Cardiac fibroblast (primary cell): ENCODE measurements at places on chromosomes 4 and X.

DNA sequence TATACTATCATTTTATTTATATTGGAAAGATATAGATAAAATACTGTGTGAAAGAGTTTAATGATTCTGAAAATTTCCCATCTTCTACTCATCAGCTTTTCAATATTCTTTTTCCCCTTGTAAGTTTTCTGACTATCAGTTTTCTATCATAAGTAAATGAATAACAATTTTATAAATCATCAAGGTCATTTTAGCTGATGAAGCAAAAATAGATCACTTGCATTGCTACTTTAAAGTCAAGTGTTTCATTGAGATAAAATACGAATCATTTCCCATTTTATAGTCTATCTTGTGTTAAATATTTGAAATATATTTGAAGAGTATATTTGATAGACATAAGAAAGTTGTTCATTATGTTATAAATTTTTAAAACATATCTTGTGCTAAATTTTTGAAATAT is 811.0 kb upstream of the GALNTL6 start:
- no peak for DNase-seq

- DNase-seq: peak; percentile 27
Measured at GRCh38 chrX:67563469-67564448, 19.9 kb downstream of the AR start.

- DNase-seq: no peak
Measured at GRCh38 chr4:7426525-7427171, 8.1 kb downstream of the PSAPL1 start.

GRCh38 chr4:100188829-100189228 is 1.4 kb downstream of the DDIT4L start:
- no peak for DNase-seq

DNA sequence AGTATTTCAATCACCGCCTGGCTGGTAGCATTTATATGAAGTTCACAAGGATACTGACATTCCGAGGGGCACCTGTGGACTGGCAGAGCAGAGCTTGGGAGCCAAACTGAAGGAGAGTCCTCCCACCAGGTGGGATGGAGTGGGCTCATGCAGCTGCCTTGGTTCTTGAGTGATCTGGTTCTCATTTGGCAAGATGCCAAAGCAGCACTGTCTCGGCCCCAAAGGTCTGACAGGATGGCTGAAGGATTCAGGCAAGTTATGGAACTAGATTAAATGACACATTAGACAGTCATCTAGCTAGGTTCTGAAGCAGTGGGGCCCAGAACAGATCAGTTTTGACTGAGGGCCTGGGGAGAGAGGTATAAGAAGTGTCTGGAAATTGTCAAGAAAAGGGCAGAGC is 3.2 kb downstream of the FGF16 start:
- DNase-seq: no peak

DNA sequence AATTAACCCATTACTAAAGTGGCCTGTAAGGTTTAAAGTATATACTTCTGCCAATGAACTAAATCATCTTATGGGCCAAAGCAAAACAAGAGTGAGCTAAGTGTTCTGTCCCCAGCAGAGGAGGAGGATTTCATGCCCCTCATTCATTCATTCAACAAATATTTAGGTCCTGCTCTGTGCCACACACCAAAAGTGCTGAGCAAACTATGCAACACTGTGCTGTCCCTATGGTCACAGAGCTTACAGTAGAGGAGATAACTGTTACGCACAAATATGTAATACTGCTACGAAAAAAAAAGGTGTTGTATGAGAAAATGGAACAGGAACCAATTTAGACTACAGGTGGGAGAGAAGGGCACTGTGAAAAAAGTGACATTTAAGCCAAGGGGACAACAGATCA is 1.7 kb downstream of the SH3KBP1 start:
- no peak for DNase-seq

DNA sequence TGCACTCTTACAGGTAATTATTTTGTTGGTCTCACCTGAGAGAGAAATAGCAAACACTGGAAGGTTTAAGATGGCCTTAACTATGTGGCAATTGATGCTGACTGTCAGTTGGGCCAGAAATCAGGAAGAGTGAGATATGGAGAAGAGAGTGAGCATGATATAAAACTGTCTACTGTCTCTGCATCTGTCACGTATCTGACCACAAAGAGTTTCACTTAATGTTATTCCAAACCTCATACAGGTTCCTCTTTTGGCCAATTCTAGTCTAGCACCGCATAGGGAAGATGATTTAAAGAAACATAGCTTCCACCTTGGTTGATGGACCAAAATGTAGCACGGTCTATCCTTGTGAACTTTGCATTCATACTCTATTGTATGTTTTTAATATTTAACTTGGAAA is 381.0 kb upstream of the BOD1L1 start:
- no peak for DNase-seq

- DNase-seq: peak; percentile 43
Measured at GRCh38 chr4:143382596-143382995, 45.9 kb downstream of the GAB1 start.

DNA sequence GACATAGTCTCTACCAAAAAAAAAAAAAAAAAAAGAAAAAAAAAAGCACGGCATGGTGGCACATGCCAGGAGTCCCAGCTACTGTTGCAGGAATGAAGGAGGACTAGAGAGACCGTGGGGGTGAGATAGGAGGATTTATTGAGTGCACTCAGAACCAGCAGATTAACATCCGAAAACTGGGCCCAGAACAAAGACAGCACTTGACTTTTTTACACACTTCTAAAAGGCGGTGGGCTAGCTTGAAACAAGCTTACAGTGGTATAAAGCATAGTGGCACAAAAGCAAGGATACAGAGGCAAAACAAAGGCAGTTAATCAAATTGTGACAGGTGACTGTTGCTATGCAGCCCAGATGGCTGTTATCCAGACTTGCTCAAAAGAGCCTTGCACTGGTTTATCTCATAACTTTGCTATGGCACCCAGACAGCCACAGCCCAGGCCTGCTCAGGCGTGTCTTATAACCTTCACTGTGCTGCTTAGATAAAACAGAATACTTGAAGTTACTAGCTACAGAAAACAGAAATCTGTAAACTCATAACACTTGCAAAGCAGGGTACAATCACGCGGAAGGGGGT is 9.9 kb upstream of the PI4K2B start:
- DNase-seq: peak; percentile 32

DNA sequence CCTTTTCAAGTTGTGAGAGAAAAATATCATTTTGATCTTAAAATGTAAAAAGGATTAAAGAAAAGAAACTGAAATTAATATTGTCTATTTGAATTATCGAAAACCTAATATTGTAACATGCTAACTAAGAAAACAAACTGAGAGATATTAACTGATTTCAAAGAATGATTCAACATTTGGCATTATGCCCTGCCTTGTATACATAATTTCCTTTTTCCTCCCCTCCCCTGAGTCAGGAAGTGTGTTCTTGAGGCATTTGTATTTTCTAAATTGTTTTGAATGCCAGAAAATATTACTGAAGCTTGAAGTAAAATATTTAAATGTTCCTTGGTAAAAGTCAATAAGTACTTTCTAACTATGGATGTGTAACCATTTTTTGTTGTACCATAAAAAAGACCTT is 49.4 kb downstream of the RPS6KA3 start:
- peak; percentile 79 for DNase-seq
